Activated CD8-positive, alpha-beta T cell treated with anti-CD3 and anti-CD28 coated beads, Interleukin-2, amount 10 ng/mL, durations not matched to agents 7 days and 5 days (primary cell): ENCODE measurements at places on chromosomes 3 and 15. TPM values are rescaled to one million over a fixed set of nuclear protein-coding genes. Genes with fewer than 3 reads are reported as not detected.

Gene GLCE
- total RNA-seq = 3.2 TPM

Gene AMT
- total RNA-seq = 4.7 TPM

Gene ADIPOQ
- not detected for total RNA-seq

Gene TMC3
- total RNA-seq = not detected

Gene ACTL6A
- total RNA-seq = 88.3 TPM

Gene SEC11A
- total RNA-seq = 117 TPM
